ENCODE measurements at places on chromosomes 13 and 19.
A peak's percentile ranks its signal among the peaks of the same experiment; 100 is the strongest.

- DNase-seq, result no peak
Measured at GRCh38 chr19:15304140-15304705, 28.1 kb downstream of the BRD4 start.

DNA sequence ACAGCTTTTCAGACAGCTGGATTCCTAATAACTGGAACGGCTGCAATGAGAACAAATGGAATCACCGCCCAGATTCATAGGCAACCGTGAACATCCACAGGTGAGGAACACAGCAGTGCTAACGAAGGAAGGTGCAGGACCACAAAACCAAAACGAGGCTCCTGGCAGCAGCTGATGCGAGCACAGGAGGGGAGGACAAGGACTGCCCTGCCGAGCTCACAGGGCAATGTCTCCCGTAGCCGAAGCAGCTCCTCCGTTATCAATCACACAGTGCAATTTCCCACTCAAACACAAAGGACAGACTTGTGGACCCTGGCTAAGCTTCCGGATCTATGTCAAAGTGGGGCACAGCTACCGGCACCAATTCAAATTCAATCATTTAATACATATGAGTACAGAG lies 70.6 kb downstream of the STK24 start:
- no peak for DNase-seq

DNA sequence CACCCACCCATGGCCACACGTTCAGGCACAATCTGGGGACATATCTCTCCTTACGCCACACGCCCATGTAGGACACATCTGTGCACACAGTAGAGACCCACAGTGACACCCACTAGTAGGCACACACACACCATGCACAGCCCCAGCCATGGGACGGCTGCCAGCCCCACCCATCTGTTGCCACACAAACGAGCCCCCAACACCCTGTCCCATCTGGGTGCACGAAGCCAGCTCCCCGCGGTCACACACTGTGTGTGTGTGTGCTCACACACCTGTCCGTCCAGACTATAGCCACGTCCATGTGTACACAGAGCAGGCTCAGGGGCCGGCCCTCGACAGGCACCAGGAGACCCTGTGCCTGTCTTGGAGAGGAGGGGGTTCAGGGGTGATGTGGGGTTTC lies 10.6 kb downstream of the ERFL start:
- DNase-seq, result no peak

DNA sequence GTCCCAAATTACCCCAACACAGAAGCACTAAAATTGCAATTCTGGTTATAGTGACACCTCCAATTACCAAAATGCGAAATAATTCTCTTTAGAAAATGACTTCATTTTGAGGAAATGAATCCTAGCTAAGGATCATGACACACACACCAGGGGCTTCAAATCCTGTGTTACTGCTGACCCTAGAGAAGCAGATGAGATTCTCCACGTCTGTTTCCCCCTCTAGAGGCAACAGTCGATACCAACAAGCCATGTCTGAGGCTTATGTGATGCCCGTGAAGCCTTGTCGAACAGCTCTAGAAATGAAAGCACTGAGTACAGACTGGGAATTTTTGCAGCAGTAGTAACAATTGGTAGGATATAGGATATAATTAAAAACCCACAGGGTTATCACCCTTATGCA lies 153.6 kb upstream of the TMTC4 start:
- peak; percentile 49 for DNase-seq

DNA sequence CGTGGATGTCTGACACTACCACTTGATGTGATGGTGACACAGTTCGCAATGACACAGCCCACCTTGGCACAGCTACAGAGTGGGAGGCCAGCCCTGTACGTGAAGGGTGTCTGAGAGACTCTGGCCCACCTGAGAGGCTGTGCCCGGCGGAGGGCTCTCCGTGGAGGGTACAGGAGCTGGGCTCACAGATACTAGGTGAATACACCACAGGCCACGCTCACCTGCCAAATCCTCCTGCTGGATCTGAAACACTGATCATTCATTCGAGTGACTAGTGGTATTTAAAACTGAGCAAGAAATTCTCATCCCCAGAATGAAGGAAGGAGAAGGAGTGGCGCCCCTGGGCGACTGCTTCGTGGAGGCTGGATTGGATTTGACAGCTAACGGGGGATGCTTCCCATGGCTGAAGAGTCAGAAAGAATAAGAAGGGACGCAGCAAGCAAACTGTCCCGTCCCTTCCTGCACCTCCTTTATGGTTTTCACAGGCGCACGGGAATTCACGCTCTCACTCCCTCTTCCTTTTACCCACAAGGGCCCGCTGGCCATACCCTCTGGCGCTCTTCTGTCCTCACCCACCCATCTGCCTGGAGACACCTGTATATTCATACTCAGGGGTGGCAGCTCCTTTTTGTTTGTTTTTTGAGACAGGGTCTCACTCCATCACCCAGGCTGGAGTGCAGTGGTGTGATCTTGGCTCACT lies 25.0 kb downstream of the CEBPG start:
- no peak for DNase-seq

DNA sequence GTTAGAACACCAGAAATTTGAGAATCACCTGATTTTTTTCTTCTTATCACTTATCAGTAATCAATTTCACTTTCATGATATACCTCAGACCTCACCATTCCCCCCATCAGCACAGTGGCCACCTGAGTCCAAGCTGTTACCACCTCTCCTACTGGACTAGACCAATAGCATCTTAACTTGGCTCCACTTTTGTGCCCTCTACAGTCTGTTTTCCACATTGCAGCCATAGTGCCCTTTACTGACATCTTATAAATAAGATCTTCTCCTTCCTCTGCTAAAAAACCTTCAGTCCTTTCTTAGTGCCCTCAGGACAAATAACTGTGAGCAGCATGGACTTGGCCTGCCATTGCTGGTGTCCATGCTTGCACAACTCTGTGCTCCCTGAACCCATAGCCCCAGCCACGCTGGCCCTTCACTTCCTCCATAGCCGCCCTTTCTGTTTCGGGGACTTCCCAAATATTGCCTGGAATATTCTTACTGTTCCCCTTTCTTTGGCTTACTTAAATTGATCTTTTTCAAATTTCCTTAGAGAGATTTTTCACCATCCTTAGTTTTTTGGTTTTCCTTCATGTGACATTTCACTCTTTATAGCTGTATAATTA lies 380.8 kb downstream of the LMO7 start:
- peak; percentile 44 for DNase-seq

GRCh38 chr13:28671126-28671792 lies 12.3 kb downstream of the POMP start:
- no peak for DNase-seq

- no peak for DNase-seq
Measured at GRCh38 chr13:96621634-96622183, 372.6 kb downstream of the OXGR1 start.

DNA sequence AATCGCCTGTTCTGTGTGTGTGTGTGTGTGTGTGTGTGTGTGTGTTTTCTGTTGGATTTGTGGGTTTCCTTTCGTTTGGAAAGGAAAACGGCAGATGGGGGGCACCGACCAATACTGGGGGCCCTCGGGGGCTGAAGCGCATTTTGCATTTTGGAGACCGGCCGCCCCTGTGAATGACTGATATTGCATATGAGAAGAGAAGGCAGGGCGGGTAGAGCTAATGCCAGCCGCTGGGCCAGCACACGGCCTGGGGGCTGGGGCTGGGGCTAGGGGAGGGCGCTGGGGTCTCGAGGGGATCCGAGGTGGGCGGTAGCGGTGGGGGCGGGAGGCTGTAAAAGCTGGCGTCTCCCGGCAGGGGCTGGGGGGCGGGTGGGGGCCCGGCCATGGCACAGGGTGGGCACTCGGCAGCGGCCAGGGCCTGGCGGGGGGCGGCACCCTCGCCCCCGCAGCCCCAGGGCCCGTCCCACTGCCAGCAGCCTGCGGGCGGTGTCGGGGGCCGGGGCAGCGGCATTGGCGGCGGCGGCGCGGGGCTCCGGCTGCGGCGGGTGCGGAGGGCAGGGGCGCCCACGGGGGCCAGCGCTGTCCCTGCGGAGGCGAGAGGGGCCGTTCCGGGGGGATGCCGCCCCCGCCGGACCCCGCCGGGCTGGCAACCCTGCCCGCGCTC lies 11.2 kb downstream of the ANO8 start:
- no peak for DNase-seq

DNA sequence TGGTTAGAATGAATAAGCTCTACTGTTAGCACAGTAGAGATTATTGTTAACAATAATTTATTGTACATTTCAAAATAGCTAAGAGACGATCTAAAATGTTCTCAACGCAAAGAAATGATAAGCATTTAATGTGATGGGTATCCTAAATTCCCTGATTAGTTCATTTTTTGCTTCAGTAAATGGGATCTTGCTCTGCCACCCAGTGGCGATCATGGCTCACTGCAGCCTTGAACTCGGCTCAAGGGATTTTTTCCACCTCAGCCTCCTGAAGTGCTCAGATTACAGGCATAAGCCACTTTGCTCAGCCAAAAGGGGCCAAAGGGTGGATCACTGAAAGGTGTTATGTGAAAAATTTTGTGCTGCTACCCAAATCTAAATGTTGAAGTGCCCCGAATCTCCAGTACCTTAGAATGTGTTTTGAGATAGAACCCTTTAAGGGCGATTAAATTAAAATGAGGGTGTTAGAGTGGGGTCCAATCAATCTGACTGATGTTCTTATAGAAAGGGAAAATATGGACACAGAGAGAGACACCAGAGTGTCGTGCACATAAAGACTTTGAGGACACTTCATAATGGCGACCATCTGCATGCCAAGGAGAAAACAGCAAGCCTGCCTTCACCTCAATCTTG lies 31.5 kb upstream of the ZNF766 start:
- DNase-seq, result peak; percentile 15

DNA sequence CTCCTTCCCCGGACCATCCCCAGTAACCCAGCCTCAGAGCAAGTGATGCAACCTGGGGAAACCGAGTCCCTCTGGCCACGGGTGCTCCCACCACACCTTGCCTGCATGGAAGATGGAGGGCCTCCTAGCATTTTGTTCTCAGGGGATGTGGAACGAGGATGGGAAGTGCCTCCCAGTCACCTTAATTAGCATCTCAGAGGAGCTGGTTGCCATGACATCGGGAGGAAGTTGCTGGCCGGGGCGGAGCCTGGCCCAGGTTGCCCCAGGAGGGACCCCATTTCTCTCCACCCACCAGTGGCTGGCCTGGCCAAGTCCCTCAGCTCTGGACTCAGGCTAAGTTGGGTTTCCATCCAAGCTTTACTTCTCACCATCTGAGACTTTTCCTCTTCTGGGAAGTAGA lies 24.1 kb upstream of the PTPRS start:
- no peak for DNase-seq

GRCh38 chr13:93903909-93904308 lies 575.6 kb downstream of the DCT start:
- no peak for DNase-seq

- DNase-seq, result no peak
Measured at GRCh38 chr19:7848779-7849457, 18.9 kb downstream of the EVI5L start.

DNA sequence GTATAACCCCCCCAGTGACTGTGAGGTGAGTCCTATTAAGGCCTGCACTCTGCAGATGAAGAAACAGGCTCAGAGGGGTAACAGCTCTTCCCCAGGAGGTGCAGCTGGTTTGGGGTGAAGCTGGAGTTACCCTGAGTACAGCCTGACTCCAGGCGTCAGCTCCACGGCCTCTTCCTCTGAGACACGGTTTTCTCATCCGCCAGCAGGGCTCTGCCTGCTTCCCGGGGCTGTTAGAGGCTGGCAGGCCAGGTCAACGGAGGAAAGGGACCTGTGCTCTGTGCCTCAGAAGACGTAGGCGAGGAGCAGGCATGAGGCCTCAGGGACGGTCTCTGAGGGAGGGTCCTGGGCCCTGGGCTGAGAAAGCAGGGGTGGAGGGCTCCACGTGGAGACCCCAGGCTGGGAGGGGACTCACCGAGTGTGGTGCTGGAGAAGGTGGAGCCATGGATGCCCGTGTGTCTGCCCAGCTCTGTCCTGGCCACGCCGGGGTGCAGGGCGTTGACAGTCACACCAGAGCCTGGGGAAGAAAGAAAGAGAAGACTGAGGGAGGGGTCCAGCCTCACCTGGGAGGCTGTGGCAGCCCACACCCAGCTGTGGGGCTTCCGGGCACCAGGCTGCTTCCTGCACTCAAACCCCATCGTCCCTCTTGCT lies 9.0 kb upstream of the GP6 start:
- DNase-seq, result no peak

DNA sequence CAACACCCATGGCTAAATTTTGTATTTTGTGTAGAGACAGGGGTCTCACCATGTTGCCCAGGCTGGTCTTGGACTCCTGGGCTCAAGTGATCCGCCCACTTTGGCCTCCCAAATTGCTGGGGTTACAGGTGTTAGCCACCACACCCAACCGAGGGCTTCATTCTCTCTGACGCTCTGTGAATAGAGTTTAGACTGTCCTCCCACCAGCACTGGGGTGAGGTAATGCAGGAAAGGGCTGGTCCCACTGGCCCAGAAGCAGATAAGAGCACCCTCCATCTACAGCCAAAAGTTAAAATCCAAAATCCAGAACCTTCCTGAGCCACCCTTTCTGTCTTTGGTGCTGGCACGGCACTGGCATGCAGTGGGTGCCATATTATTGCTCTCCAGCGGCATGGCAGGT lies 31.8 kb upstream of the HOMER3 start:
- DNase-seq, result no peak

DNA sequence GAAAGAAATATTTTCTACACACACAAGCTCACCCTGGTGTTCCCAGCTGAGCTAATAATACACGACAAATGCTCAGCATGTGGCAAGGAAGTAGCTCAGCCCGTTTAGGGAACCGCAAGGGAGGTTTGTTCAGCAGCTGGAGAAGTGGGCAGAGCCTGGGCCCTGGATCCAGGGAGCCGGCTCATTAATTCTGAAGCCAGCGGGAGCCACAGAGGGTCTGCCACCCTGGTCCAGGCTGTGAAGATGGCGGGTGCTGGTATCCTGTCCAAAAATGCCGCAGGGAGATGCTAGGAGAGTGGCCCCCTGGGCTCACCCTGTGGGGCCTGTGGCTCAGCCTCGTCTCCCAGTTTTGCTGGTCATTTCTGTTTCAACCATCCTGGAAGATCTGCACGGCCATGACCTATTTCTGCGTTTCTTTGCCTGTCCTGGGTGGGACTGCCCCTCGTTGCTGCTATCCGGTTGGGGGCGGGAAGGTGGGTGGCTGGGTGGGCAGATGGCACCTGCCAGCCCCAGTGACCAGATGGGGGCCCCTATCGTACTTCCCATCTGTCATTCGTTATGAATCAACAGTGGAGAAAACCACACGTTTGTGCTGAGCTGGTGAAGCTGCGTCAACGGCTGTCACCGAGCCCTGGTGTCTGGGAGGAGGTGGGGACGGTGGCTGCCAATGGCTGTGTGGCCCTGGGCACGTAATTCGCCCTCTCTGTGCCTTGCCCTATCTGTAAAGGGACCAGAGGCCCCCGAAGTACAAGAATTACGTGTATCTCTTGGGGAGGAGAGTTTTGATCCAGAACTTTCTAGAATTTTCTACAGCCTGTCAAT lies 2.7 kb upstream of the GNA15 start:
- DNase-seq, result peak; percentile 65
